ENCODE measurements at places on chromosomes 4 and X. TPM values are rescaled to one million over a fixed set of nuclear protein-coding genes. Genes with fewer than 3 reads are reported as not detected.

DNA sequence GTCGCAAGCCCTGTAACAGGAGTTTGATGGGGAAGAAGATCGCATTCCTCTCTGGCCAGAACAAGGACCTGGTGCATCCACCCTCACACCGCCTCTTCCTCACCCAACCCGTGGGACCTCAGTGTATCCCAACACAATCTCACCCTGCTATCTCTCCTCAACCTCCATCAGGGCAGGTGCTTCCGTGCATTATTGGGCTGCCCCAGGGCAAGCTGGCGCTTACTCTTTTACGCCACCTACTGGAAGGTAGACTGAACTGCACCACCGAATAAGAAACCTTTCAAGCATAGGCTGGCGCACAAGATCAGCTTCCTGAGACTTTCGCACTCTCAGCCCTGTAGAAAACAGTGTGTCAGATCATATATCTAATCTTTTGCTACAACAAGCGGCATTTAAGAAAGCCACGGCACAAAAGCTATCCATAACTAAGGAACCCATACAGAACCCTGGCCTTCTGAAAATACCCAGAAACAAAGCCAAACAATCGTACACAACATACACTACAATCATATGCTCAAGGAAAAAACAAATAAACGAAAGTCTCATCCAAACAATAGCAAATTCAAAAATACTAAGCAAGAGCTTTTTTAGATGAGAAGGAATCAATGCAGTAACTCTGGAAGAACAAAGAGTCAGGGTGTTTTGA lies 209.3 kb downstream of the UGT8 start:
- H3K27me3 ChIP-seq, result no peaks in the 10 kb centered on the region
- H3K4me3 ChIP-seq, result no peak overlapping the region
- peak; percentile 58 for DNase-seq
- no peaks in the 10 kb centered on the region for H3K36me3 ChIP-seq
- H3K4me1 ChIP-seq, result no peaks in the 10 kb centered on the region

GRCh38 chr4:48967101-48967500 lies 19.0 kb upstream of the CWH43 start:
- no peak overlapping the region for H3K4me3 ChIP-seq
- no peaks in the 10 kb centered on the region for H3K36me3 ChIP-seq
- H3K27me3 ChIP-seq, result no peaks in the 10 kb centered on the region
- H3K27ac ChIP-seq, result no peak overlapping the region
- H3K4me1 ChIP-seq, result no peaks in the 10 kb centered on the region

- H3K27me3 ChIP-seq, result no peaks in the 10 kb centered on the region
- no peaks in the 10 kb centered on the region for H3K4me1 ChIP-seq
- no peak overlapping the region for H3K4me3 ChIP-seq
- H3K36me3 ChIP-seq, result no peaks in the 10 kb centered on the region
- no peak for DNase-seq
Observed at GRCh38 chr4:66123190-66123589, 452.9 kb upstream of the EPHA5 start.

DNA sequence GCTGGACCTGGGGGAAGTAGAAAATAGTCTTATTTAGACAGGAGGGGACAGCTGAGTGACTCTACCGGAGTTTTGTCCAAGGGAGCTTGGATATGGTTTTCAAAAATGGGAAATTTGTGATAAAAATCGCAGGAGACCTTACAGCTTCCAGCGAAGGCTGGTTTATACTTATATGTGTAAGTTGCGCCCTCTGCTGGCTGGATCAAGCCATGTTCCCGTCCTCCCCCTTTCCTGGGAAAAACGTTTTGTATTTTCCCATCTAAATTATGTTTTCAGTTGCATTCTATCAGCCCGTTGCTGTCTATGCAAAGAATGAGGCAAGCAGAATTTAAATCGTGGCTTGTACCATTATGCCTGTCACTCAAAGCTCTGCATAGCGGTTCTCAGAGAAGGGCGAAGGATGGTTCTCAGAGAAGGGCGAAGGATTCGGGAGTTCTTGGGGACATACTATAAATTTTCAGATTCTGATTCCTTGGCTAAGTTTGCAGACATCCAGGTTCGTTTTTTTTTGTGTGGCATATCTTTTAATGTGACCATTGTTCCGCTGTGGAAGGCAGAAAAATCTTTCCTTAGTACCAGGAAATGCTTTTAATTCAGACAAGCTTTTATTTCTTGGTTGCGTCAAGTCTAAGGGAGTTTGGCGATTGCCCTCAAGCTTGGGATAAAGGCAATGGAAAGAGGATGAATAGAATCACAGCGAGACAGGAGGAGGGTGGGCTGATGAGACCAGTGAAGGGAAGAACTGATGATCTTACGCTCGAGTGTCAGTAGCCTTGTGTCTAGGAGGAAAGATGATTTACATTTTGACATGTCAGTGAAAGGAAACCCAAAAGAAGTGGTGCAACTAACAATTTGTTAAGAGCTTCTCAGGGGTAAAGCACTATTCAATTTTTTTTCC lies 128.5 kb upstream of the ARX start:
- H3K27me3 ChIP-seq, result no peaks in the 10 kb centered on the region
- DNase-seq, result peak; percentile 29
- H3K27ac ChIP-seq, result no peak overlapping the region
- no peak overlapping the region for H3K4me3 ChIP-seq
- H3K36me3 ChIP-seq, result no peaks in the 10 kb centered on the region

GRCh38 chr4:18213576-18214198 lies 192.1 kb upstream of the LCORL start:
- H3K27ac ChIP-seq, result no peak overlapping the region
- DNase-seq, result no peak
- H3K4me3 ChIP-seq, result no peak overlapping the region
- H3K36me3 ChIP-seq, result no peaks in the 10 kb centered on the region

The NXF2 gene
- polyA plus RNA-seq, result not detected

The JAKMIP1 gene
- 1.0 TPM for polyA plus RNA-seq

The ITIH6 gene
- not detected for polyA plus RNA-seq

- H3K4me1 ChIP-seq, result no peaks in the 10 kb centered on the region
- DNase-seq, result no peak
- no peak overlapping the region for H3K4me3 ChIP-seq
- no peak overlapping the region for H3K27ac ChIP-seq
- H3K27me3 ChIP-seq, result no peaks in the 10 kb centered on the region
Observed at GRCh38 chrX:34350561-34351335, 218.6 kb upstream of the FAM47A start.

The PRDM5 gene
- not detected for polyA plus RNA-seq

DNA sequence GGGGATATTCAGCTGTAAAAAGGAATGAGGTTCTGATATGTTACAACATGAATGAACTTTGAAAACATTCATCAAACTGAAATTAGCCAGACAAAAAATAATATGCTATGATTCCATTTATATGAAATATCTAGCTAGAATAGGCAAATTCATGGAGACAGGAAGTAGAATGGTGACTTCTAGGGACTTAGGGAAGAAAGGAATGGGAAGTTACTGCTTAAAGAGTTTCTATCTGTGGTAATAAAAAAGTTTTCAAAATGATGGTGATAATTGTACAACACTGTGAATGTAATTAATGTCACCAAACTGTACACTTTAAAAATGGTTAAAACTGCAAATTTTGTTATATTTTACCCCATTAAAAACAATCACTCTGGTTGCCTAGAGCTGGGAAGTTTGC lies 30.2 kb downstream of the SMIM14 start:
- H3K4me1 ChIP-seq, result peaks cover 43% of the 10 kb centered on the region
- no peak overlapping the region for H3K4me3 ChIP-seq
- peak overlapping the region; percentile 69 for H3K27ac ChIP-seq
- peaks cover 3% of the 10 kb centered on the region for H3K36me3 ChIP-seq

The MAGEB18 gene
- polyA plus RNA-seq, result not detected

The CXCL11 gene
- polyA plus RNA-seq, result not detected

GRCh38 chrX:150536455-150537116 lies 31.8 kb upstream of the MTM1 start:
- DNase-seq, result no peak
- no peak overlapping the region for H3K27ac ChIP-seq
- no peak overlapping the region for H3K4me3 ChIP-seq
- no peaks in the 10 kb centered on the region for H3K27me3 ChIP-seq
- no peaks in the 10 kb centered on the region for H3K4me1 ChIP-seq
- H3K36me3 ChIP-seq, result no peaks in the 10 kb centered on the region

The ANKRD50 gene
- 0.29 TPM for polyA plus RNA-seq

DNA sequence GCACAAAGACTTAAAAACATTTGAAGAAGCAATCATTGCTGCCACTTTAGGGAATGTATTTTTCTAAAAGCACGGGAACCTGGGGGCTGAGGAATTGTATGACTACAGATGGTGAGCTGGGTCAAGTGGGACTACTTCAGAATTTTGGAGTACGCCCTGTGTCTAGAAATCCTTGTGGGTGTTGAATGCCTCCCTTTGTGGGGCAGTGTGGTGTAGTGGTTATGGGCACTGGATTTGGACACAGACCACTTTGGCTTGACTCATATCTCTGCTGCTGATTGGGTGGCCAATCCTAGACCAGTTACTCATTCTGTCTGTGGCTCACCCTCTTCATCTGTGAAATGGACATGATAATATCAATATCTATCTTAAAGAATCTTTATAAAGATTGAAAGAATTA lies 155.0 kb upstream of the RPS6KA3 start:
- no peak overlapping the region for H3K4me3 ChIP-seq
- DNase-seq, result no peak
- no peaks in the 10 kb centered on the region for H3K27me3 ChIP-seq
- H3K27ac ChIP-seq, result no peak overlapping the region

DNA sequence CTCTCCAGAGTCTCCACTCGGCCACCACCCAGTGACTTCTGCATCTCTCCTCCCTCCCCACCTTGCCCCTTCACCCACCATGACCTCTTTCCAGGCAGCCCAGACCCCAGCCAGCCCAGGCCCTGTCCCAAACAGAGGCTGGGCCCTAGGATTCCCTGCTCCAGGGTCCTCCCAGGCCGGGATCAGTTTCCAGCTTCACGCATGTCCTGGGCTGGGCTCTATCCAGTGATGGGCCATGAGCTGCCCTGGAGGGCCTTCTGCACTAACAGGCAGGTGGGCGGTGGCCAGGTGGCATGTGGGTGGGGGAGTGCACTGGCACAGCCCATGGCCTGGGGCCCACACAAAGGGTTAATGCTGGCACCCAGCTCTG lies 20.4 kb upstream of the ADD1 start:
- H3K36me3 ChIP-seq, result peaks cover 1% of the 10 kb centered on the region
- H3K27me3 ChIP-seq, result no peaks in the 10 kb centered on the region
- peaks cover 9% of the 10 kb centered on the region for H3K4me1 ChIP-seq
- H3K4me3 ChIP-seq, result no peak overlapping the region
- DNase-seq, result no peak
